ENCODE measurements at places on chromosomes 12 and 14.
A peak's percentile ranks its signal among the peaks of the same experiment; 100 is the strongest.

- DNase-seq, result no peak
Measured at GRCh38 chr12:57465030-57465746, 5.6 kb downstream of the GLI1 start.

DNA sequence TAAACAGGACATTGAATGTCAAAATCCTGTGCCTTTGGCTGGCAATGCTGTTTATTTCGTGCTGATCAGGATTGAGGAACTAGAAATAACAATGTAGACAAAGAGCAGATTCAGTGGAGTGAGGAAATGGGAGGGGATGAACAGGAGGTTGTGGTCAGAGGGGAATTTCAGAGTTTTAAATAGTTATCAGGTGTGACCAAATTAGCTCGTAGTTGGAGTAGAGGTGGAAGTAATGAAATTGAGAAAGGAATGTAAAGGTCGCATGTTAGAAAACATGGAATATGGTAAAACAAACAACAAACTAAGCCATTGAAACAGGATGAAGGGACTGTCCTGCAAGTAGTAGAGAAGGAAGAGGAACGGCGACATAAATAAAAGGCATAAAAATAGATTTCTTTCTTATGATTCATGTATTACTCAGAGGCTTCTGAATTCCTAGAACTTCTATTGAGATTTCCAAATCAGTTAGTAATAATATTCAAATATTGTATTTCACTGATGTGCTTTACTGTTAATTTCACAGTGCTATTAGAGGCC is 9.5 kb upstream of the SAV1 start:
- DNase-seq, result no peak

DNA sequence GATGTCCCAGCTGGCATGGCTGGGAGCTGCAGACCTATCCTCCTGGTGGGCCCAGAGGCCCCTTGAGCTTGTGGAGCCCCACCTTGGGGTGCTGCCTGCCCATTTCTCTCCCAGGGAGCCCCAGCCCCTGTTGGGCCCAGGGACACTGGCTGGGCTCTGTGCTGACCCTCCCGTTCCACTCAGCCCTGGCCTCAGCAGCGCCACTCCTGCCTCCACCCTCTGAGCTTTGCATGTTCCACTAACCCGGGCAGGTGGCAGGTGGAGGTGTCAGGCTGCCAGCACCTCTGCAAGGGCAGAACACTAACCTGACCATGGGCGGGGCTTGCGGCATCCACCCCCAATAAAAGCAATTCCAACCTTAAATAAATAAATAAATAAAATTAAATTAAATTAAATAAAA is 299.2 kb downstream of the LRIG3 start:
- DNase-seq, result no peak

DNA sequence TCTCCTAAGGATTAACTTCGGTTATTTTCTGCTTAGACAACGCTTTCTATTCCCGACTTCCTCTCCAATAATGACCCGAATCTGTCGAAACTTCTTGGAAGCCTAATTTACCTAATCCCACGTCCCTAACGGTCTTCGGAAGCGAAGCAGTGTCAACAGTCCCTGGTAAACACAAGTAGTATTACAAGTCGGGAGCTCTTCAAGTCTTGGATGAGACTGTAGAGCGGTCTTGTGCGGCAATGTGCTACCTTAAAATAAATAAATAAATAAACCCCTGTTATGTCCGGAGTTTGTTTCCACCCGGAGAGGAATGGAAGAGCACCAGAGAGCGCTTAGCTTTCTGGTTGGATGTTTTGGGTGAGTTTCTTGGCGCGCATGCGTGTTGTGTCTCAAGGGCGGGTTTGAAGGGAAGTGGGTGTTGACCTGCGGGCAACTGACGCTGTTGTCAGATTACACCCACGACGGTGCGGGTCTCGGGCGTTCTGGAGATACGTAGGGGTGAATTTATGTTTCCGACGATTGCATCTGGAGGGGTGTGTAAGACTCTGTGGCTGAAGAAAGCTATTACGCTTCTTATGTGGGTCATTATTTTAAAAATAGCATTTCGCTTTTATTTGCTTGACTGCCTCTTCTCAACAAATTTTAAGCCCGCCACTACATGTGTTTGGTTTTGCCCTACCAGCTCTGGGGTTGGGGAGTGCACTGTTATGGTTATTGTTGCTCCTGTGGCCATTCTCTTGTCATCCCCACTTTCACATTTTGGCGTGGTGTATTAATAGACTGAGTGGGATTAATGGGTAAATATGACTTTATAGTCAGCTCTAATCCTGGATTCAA is at the start of the genes KIAA0586 and TIMM9:
Gene KIAA0586, plus strand, starts transcription at position 439 of the 837 bp plus-strand sequence. CDS start 546 bp downstream, outside the sequence.
Gene TIMM9, minus strand, starts transcription at position 251 of the 837 bp plus-strand sequence. CDS start 15,586 bp downstream, outside the sequence.
- DNase-seq, result peak; percentile 92

DNA sequence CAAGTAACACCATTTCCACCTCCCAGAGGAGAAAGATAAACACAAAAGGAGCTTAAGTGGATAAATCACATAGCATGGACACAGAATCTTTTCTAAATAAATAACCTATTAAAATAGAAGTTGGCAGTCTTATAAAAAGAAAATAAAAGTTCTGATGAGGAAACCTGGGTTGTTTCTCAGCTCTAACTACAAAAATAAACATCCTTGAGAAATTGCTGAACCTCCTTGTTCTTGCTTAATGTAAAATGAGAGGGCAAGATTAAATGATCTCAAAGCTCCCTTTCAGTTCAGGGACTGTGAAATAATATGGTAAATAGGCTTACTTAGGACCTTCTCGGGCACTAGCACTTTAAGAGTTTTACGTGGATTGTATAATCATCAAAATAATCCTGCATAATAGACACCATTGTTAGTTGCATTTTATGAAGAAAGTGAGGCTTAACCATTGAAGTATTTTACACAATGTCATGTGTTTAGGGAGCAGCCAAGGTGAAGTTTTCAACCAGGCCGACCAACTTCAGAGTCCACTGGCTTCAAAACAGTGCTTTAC is 214.0 kb upstream of the NOVA1 start:
- no peak for DNase-seq

DNA sequence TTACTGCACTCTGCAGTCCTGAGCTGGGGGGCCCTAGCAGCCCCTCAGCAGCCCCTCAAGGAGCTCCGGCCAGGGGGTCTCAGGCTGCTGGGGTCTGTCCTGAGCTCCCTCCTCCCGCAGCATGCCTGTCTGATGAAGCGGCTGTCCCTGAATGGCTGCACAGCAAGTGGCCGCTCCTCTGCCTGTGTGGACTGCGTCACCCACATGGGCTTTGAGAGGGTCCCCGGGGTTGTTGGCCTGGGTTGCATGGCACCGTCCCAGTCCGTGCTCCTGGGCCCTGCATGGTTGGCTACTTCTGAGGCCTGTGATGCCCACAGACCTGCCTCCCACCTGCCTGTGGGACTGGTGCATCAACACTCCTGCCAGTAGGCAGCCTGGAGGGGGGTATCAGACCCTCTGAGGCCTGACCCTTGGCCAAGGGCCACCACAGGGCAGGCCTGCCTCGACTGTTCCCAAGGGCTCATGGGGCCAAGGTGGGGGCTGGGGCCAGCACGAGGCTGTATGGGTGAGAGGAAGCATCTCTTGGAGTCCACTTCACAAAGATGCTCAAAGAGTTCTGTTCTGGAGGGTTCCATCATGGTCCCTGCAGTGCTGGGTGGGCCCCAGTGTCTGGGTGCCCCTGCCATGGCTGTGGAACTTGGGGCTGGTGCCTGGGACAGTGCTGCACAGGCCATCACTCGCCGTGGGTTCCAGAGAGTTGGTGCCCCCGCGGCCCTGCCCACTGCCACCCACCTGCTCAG is 12.2 kb downstream of the CEP170B start:
- no peak for DNase-seq

- DNase-seq, result no peak
Measured at GRCh38 chr12:124379938-124380754, 85.3 kb downstream of the RFLNA start.

- DNase-seq, result no peak
Measured at GRCh38 chr14:102711946-102712345, 65.3 kb upstream of the TRAF3 start.
